ENCODE measurements at places on chromosomes 1 and 21.

- DNase-seq: no peak
Observed at GRCh38 chr1:6864166-6864565, 78.9 kb downstream of the CAMTA1 start.

GRCh38 chr1:195608883-195609282, 999.4 kb downstream of the KCNT2 start:
- no peak for DNase-seq

- no peak for DNase-seq
Observed at GRCh38 chr1:203214871-203215270, 14.6 kb downstream of the CHIT1 start.

GRCh38 chr1:107327446-107327845, 186.6 kb downstream of the NTNG1 start:
- DNase-seq: no peak

DNA sequence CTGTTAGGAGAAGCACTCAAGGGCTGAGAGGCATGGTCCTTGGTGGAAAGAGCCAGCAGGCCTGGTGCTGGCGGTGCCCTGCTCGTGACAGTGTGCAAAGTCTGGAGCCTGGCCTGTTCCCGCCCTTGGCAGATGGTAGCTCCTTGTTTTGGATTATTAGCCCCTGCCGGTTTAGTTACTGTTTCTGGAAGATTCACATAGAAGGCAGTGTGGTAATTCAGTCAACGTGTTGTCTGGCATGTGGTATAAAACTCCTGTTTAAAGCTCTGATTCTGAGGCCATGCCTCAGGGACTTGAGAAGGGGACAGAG, 6.8 kb downstream of the PKNOX1 start:
- no peak for DNase-seq

DNA sequence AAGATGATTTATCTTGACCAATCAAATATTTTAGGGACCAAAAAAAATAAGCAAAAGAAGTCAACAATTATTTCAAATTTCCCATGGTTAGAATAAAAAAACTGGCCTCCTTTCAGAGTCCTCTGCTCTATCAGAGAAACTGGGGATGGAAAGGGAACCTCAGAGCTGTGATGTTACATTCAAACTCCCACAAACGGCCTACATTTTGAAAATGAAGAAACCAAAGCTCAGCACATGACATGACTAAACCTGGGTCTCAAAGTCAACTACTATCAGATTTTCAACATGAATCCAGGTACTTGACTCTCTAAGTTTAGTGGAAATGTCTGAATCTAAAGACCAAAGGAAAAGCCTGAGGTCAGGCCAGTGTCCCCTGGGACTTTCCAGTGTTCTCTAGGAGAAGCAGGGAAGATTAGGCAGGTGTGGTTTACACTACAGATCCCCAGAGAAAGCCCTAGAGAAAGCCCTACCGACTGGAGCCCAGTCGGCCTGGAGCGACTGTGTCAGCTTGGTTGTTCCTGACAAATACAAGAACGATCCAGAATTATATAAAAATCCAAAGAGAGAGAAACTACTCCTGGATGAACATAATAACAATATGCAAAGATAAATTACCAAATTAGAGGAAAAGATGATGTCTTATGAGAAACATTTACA, 24.8 kb downstream of the JAK1 start:
- no peak for DNase-seq

DNA sequence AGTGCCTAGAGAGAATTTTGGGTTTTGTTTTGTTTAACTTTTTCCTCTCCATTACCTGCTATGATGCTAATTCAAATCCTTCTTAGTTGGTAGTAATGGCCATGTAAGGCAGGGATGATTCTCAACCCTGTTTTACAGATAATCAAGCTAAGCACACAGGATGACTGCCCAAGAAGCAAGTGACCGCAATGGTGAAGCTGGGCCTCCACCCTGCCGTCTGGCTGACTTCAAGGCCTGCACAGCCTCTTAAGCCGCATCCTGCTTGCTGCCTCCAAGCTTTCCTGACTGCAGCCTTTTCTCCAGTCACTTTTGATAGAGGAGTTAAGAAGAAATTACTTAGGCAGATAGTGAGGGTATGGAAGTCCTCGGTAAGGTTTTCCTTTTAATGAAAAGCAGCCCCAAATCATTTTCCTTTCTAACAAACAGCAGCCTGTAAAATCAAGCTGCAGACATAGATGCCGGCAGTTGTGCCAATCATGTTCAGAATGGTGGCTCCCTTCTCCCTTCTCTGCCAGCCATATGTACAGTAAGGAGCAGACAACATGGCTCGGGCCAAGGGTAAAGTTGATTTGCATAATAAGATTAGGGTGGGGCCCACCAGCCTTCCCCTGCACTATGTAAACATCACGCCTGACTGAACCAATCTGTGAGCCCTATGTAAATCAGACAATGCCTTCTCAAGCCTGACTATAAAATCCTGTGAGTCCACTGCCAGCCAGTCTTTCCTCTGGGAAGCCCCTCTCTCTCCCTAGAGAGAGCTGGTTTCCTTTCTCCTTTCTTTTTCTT, 8.8 kb upstream of the CTBS start:
- DNase-seq: no peak

All from T-helper 9 cell (primary cell).